Neural crest cell (in vitro differentiated cells): ENCODE measurements at places on chromosomes 5 and 9.

GRCh38 chr5:156835905-156836304, 14.2 kb upstream of the PPP1R2B start:
- no peaks in the 10 kb centered on the region for H3K36me3 ChIP-seq
- peaks cover 3% of the 10 kb centered on the region for H3K27me3 ChIP-seq
- H3K4me3 ChIP-seq = no peak overlapping the region
- no peak for DNase-seq
- H3K27ac ChIP-seq = no peak overlapping the region

GRCh38 chr5:4533457-4534105, 606.5 kb upstream of the ADAMTS16 start:
- DNase-seq = no peak
- H3K36me3 ChIP-seq = peaks cover 3% of the 10 kb centered on the region
- H3K4me1 ChIP-seq = no peaks in the 10 kb centered on the region
- no peak overlapping the region for H3K27ac ChIP-seq
- no peaks in the 10 kb centered on the region for H3K27me3 ChIP-seq

- no peaks in the 10 kb centered on the region for H3K36me3 ChIP-seq
- no peaks in the 10 kb centered on the region for H3K27me3 ChIP-seq
- DNase-seq = no peak
- no peak overlapping the region for H3K27ac ChIP-seq
- H3K4me1 ChIP-seq = peaks cover 4% of the 10 kb centered on the region
- no peak overlapping the region for H3K4me3 ChIP-seq
Observed at GRCh38 chr5:39759701-39760100, 334.9 kb upstream of the DAB2 start.

- no peak for DNase-seq
- H3K4me3 ChIP-seq = no peak overlapping the region
- peaks cover 52% of the 10 kb centered on the region for H3K4me1 ChIP-seq
- no peak overlapping the region for H3K27ac ChIP-seq
Observed at GRCh38 chr5:31153521-31153920, 40.0 kb upstream of the CDH6 start.

GRCh38 chr5:83586874-83587776, 115.6 kb downstream of the VCAN start:
- no peaks in the 10 kb centered on the region for H3K27me3 ChIP-seq
- DNase-seq = no peak
- peaks cover 15% of the 10 kb centered on the region for H3K4me1 ChIP-seq
- H3K27ac ChIP-seq = no peak overlapping the region
- peaks cover 7% of the 10 kb centered on the region for H3K36me3 ChIP-seq
